Memory B cell (primary cell): ENCODE measurements at places on chromosomes 5 and 9.

GRCh38 chr5:106875591-106876297 is 795.0 kb downstream of the EFNA5 start:
- no peak for DNase-seq

DNA sequence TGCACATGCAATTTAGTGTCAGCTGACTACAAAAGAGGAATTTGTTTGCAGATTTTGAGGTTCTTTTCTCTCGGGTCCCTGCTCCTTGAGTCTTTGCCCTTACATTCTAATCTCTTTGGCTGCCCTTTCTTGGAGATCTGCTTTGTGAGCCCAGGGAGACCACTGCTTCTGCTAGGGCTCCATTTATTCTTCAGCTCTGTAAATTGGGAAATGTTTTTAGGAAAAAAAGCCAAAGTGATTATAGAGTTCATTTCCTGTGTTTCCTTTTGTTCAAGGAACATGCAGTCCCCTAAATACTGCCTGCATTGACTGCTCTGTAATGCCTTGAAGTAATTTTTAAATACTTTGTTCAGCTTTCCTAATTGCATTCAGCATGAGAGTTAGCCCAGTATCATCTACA is 197.4 kb downstream of the CSNK1G3 start:
- no peak for DNase-seq

- DNase-seq = no peak
Measured at GRCh38 chr9:108142504-108143201, 653.1 kb upstream of the KLF4 start.

DNA sequence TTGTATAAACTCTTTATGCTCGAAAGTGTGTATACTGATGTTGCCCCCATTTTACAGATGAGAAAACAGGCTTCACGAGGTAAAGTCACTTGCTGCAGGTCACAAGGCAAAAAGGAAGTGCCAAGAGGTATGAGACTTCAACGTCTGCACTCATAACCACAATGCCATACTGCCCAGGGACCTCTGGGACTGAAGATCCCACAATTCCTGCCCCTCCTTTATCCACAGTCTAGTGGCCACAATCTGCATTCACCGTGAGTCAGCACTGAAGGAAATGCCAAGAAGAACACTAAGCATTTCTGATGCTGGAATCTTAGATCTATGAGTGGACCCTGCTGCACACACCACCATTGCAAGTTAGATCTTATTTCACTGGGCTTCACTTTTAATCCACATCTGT is 37.3 kb downstream of the MED27 start:
- no peak for DNase-seq

DNA sequence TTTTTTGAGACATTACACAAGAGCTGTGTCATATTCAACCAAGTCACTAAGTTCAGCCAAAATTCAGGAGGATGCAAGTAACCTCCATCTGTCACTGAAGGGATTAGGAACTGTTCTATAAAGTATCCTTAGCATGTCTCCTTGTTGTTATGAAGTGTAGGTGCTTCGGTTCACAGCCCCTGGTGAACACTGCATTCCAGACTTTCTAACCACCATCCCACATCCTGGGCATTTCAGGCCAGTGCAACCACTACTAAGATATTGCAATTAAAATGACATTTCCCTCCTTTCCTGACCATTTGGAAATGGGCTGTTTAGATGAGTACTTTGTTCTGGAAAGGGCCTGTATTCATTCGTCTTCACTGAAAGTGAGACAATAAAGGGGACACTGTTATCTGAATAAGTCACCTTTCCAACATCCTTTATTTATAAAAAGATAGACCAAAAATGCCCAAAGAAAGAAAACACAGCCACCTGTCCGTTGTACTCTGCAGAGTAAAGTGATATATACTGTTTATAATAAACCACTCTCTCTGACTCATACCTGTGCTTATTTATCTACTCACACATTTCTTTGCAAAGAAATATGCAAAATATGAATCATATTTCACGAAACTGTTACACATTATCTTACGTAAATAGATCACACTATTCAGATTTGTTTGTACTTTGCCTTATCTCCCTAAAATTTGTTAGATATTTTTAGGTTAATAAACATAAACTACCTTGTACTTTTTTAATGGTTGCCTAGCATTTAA is 861.9 kb downstream of the CDH18 start:
- DNase-seq = no peak

DNA sequence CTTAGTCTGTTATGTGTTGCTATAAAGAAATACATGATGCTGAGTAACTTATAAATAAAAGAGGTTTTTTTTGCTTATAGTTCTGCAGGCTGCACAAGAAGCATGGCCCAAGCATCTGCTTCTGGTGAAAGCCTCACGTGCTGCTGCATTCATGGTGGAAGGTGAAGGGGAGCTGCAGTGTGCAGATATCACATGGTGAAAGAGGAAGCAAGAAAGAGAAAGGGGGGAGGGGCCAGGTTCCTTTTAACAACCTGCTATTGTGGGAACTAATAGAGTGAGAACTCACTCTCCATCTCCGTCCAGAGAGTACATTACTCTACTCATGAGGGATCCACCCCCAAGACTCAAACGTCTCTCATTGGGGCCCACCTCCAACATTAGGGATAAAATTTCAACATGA is 12.5 kb upstream of the PARP8 start:
- DNase-seq = peak; percentile 68

DNA sequence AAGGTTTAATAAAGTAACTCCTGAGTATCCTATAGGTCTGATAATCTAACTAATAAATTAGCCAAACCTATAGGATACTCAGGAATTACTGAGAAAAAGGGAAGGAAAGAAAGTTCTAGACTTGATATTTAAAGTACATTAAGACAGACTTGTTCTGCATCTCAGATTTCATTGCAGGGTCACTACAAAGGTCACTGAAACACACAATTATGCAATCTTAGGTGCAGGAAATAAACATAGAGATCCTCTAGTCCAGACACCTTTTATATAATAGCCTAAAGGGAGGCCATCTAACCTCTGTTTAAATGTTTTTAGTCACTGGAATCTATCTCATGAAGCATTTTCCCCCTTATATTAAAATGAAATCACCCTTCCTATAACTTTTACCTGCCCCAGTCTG is 1215.7 kb downstream of the MAT2B start:
- DNase-seq = no peak

DNA sequence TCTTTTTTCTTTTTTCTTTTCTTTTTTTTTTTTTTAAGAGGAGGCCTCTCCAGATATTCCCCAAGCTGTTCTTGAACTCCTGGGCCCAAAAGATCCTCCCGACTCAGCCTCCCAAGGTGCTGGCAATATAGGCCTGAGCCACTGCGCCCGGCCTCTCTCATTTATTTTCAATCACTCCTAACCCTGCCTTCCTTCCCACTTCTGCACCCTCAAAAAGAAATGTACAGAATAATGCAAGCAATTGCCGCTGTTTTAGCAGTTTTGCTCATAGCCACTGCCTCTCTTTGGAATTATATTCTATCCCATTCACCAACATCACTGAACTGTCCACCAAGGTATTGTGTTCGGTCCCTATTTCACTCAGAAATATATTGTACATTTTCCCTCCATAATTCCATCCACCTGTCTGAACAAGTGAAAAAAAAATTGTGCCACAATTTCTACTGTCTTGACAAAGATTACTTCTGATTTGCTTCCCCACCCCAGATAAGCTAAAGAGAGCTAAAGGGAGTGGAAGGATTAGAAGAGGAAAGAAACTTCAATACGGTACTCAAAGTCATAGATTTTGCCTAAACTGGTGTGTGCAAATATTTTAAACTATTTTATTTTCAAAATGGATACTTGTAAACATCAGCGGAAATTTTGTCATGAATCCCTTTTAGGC is 1.9 kb downstream of the FNBP1 start:
- no peak for DNase-seq

GRCh38 chr5:139833525-139833924 is 37.9 kb downstream of the PSD2 start:
- DNase-seq = no peak

DNA sequence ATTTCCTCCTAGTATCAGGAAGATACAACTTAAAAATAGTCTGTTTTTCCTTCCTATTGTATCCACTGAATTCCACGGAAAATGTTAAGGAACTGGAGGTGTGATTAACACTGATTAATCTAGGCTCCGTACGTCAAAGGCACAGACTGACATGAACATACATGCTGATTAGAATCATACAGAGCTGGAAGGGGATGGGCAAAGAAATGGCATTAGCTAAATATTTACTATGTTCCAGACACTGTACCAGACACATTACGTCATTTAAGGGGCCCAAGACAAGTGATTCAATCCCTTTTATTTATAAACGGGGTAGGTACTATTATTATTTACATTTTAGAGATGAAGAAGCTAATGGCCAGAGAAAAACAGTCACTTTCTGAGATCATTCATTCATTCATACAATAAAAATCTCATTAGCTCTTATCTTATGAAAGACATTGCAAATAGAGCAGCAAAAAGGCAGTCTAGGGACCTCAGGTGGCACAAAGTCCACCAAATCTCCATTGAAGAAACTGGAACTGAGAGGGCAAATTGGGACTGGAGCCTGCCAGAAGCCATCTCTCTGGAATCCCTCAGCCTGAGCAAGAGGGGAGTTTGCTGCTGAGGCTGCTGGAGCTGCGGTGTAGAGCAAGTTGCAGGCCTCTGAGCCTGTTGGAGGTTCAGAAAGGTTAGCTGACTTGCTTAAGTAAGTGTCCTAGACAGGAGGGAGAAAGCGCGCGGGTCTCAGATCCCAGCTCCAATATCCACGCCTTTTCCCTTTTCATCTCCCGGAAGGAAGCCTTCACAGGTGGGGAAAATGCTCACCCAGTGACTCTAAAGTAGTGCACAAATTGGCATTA is 1.6 kb upstream of the TGFBR1 start:
- DNase-seq = no peak

DNA sequence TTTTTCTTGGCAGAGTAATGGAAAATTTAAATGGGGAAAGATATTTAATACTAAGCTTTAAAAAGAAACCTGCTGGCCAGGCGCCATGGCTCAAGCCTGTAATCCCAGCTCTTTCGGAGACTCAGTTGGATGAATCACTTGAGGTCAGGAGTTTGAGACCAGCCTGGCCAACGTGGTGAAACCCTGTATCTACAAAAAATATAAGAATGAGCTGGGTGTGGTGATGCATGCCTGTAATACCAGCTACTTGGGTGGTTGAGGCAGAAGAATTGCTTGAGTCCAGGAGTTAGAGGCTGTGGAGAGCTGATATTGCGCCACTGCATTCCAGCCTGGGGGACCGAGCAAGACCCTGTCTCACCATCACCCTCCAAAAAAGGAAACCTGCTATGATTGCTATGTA is 32.8 kb downstream of the TUT7 start:
- DNase-seq = no peak

DNA sequence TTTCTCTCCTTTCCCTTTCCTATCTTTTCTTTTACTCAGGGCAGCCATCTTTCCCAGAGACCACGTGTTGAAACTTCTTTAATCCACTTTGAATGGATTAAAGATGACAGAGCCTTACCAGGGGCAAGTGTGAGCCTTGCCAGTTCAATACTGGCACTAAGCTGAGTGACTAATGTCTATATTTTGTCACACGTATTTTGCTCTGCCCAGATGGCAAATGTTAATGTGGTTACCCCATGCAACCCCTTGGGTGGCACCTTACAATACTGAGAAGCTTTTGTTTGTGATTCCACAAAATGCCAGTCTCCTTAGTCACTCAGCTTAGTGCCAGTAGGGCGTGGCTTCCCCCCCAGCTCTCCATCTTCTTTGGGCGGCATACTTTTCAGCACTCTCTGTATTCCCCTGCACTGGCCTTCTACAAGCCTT is 24.8 kb downstream of the ANXA1 start:
- DNase-seq = no peak

- no peak for DNase-seq
Measured at GRCh38 chr5:76499507-76500161, 96.5 kb downstream of the IQGAP2 start.
